CD4-positive, alpha-beta T cell (primary cell): ENCODE measurements at places on chromosomes 6 and 20. TPM values are rescaled to one million over a fixed set of nuclear protein-coding genes. Genes with fewer than 3 reads are reported as not detected.
A peak's percentile ranks its signal among the peaks of the same experiment; 100 is the strongest.

Gene HTR1E
- not detected for total RNA-seq

Gene MLIP
- total RNA-seq, result not detected

Gene TLDC2
- not detected for total RNA-seq

Gene MRS2
- 4.6 TPM for total RNA-seq

- no peaks in the 10 kb centered on the region for H3K36me3 ChIP-seq
- no peak for DNase-seq
- no peak overlapping the region for H3K27ac ChIP-seq
- H3K4me1 ChIP-seq, result no peaks in the 10 kb centered on the region
- no peaks in the 10 kb centered on the region for H3K27me3 ChIP-seq
Observed at GRCh38 chr6:101668496-101669030, 275.1 kb downstream of the GRIK2 start.

GRCh38 chr6:41466437-41466990, 79.7 kb upstream of the FOXP4 start:
- peaks cover 15% of the 10 kb centered on the region for H3K4me1 ChIP-seq
- no peak overlapping the region for H3K4me3 ChIP-seq
- no peaks in the 10 kb centered on the region for H3K36me3 ChIP-seq
- no peak for DNase-seq
- no peak overlapping the region for H3K27ac ChIP-seq

DNA sequence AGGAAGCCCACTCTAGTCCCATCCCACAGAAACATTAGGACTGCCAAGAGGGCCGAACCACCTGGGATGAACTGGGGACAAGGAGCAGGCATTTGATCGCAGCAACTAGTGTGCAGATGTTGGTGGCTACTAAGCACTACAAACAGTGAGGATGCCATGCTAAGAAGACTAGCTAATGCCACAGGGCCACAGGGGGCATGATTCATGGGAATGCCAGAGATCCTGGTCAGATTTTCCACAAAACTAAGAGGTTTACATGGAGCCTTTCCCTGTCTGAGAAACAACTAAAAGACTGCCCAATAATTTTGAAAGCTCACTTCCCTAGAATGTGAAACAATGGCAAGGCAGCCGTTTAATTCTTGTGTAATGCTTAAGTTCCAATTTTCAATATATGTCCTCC, 375.9 kb upstream of the PTCHD4 start:
- DNase-seq, result no peak
- H3K4me3 ChIP-seq, result no peak overlapping the region
- no peaks in the 10 kb centered on the region for H3K36me3 ChIP-seq
- H3K4me1 ChIP-seq, result no peaks in the 10 kb centered on the region
- no peaks in the 10 kb centered on the region for H3K27me3 ChIP-seq

DNA sequence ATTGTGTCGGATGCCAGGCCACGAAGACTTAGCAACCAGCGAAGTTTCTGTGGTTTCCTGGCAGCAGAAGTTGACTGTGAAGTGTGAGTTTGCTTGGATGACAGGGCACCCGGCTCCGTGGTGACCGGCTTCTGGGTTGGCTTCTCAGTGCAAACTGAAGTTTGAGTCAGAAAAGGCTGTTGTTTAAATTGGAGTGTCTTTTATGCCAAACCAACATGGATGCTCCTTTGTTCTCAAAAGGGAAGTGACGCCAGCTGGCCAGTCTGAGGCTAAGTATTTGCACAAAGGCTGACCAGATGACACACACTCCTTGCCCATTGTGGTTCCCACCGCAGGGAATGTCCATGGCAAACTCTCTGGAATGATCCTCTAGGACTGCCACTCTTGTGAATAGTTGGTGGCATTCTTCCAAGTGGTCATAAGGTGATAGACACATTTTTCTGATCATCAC, 164.8 kb upstream of the QKI start:
- H3K27ac ChIP-seq, result no peak overlapping the region
- H3K4me3 ChIP-seq, result no peak overlapping the region
- peak; percentile 16 for DNase-seq
- H3K4me1 ChIP-seq, result no peaks in the 10 kb centered on the region

- no peak overlapping the region for H3K27ac ChIP-seq
- H3K4me3 ChIP-seq, result no peak overlapping the region
- no peaks in the 10 kb centered on the region for H3K36me3 ChIP-seq
- H3K4me1 ChIP-seq, result no peaks in the 10 kb centered on the region
- H3K27me3 ChIP-seq, result peaks cover 5% of the 10 kb centered on the region
Observed at GRCh38 chr6:40176152-40176551, 241.9 kb upstream of the MOCS1 start.

DNA sequence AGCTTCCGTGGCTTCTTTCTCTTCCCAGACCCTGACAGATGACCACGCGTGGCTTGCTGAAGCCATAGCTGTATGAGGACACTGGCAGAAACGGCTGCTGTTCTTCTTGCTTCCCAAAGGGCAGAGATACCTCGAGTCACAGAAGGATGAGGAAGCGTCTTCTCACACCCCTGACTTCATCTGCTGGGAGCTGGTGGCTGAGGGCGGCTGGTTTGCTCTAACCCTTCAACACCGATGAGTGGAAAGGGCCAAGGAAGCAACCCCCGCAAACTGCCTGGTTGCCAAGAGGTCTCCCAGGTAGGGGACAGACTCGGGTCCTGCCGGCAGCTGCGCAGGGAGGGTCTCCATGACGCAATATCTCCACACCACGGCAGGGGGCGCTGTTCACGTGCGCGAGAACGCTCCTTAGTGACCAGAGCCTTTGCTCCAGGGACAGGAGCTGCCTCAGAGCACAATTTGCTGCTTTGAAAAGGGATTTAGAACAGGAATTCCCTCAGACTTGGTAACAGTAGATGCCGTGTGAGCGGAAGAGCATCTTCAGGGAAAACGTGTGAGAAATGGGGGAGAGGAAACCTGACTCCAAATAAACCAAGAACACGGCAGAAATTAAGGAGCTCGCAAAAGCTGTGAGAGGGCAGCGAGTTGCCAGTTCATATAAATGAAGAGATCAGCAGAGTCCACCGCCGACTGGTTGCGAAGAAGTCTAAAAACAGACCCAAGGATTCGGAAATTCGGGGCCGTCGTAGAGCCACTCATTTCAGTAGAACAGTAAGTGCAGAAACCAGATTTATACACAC, 80.2 kb downstream of the ERMARD start:
- no peak overlapping the region for H3K4me3 ChIP-seq
- H3K27ac ChIP-seq, result no peak overlapping the region
- H3K36me3 ChIP-seq, result no peaks in the 10 kb centered on the region
- peaks cover 6% of the 10 kb centered on the region for H3K4me1 ChIP-seq

- peaks cover 4% of the 10 kb centered on the region for H3K4me1 ChIP-seq
- DNase-seq, result no peak
- no peak overlapping the region for H3K27ac ChIP-seq
- no peak overlapping the region for H3K4me3 ChIP-seq
Observed at GRCh38 chr6:6629402-6629801, 40.9 kb downstream of the LY86 start.

DNA sequence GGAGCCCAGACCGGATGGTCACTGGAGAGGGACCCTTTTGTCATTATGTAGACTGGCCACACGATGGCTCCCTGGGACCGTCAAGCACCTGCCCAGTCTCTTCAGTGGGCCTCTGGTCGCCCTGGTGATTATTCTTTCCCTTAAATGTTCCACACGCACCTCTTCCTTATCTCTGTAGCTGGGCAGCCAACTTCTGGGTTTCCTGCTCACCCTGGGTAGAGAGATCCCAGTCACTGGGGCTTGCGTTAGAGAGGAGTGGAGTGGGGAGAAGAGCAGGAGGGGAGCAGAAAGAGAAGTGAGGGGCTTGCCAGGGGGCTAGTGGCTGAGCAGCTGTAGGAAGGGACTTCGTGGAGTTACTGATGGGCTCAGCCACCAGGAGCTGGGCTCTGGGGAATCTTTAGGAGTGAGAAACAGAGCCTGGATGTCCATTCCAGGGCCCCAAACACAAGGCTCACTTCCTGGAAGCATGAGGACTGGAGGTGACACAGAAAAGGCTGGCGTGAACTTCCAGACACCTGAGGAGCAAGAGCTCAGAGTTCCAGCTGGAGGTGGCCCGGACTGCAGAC, 150.1 kb downstream of the DHX35 start:
- H3K27ac ChIP-seq, result no peak overlapping the region
- DNase-seq, result no peak
- H3K4me1 ChIP-seq, result no peaks in the 10 kb centered on the region
- H3K36me3 ChIP-seq, result no peaks in the 10 kb centered on the region
- no peak overlapping the region for H3K4me3 ChIP-seq
